ENCODE measurements at places on chromosomes 11 and 22. TPM values are rescaled to one million over a fixed set of nuclear protein-coding genes. Genes with fewer than 3 reads are reported as not detected.

MUC2 gene
- not detected for total RNA-seq

APOC3 gene
- 16.3 TPM for total RNA-seq

OR51I2 gene
- total RNA-seq, result not detected

SCGB1C1 gene
- total RNA-seq, result not detected

Measured in progenitor cell of endocrine pancreas (in vitro differentiated cells).